ENCODE measurements at places on chromosomes 2 and 18. TPM values are rescaled to one million over a fixed set of nuclear protein-coding genes. Genes with fewer than 3 reads are reported as not detected.

Gene UGT1A10
- total RNA-seq, result not detected

Gene AMER3
- total RNA-seq, result not detected

Gene TXNDC2
- total RNA-seq, result not detected

Gene ROCK1
- 66.5 TPM for total RNA-seq

Gene AP1S3
- total RNA-seq, result 15.4 TPM

Gene C2orf68
- total RNA-seq, result 26.7 TPM

Gene ITM2C
- total RNA-seq, result 58.6 TPM

Gene ERICH2
- not detected for total RNA-seq

GRCh38 chr2:4404363-4404762 is 701.0 kb downstream of the DCDC2C start:
- no peaks in the 10 kb centered on the region for H3K27me3 ChIP-seq
- no peaks in the 10 kb centered on the region for H3K36me3 ChIP-seq
- no peak for DNase-seq
- H3K4me1 ChIP-seq, result no peaks in the 10 kb centered on the region
- no peak overlapping the region for H3K27ac ChIP-seq
- H3K4me3 ChIP-seq, result no peak overlapping the region

- H3K4me1 ChIP-seq, result peaks cover 11% of the 10 kb centered on the region
- peak; percentile 67 for DNase-seq
- H3K36me3 ChIP-seq, result no peaks in the 10 kb centered on the region
- peaks cover 37% of the 10 kb centered on the region for H3K27me3 ChIP-seq
Measured at GRCh38 chr2:231925303-231926179, 655 bp downstream of the NPPC start.

- H3K27me3 ChIP-seq, result no peaks in the 10 kb centered on the region
- H3K36me3 ChIP-seq, result no peaks in the 10 kb centered on the region
- no peak overlapping the region for H3K27ac ChIP-seq
- DNase-seq, result no peak
Measured at GRCh38 chr2:173762221-173762620, 203.0 kb downstream of the SP3 start.

GRCh38 chr2:222241128-222241870 is 57.5 kb downstream of the PAX3 start:
- H3K27ac ChIP-seq, result no peak overlapping the region
- H3K36me3 ChIP-seq, result no peaks in the 10 kb centered on the region
- no peaks in the 10 kb centered on the region for H3K4me1 ChIP-seq
- no peak for DNase-seq
- H3K27me3 ChIP-seq, result no peaks in the 10 kb centered on the region

- no peaks in the 10 kb centered on the region for H3K27me3 ChIP-seq
- H3K27ac ChIP-seq, result no peak overlapping the region
- DNase-seq, result no peak
- no peaks in the 10 kb centered on the region for H3K36me3 ChIP-seq
- no peaks in the 10 kb centered on the region for H3K4me1 ChIP-seq
Measured at GRCh38 chr18:6389005-6389404, 25.7 kb downstream of the L3MBTL4 start.

DNA sequence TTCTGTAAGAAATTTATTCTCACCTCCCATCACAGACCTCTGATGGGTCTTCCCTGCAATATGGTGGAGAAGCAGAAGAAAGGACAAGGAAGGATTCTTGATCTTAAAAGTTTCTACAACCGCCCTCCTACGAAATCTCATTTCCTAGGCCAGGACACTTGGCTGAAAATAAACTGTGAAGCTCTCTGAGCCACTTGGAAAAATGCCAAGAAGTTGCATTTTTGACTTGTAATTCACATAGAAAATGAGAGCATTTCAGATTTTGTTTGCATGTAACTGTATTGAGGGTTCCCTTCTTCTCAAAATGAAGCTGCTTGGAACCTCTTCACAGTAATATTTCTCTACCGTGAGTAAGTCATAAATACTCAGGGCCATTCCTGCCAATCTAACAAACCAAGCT is 458.3 kb upstream of the SLC14A2 start:
- no peak overlapping the region for H3K27ac ChIP-seq
- H3K36me3 ChIP-seq, result no peaks in the 10 kb centered on the region
- no peak for DNase-seq
- no peaks in the 10 kb centered on the region for H3K27me3 ChIP-seq

DNA sequence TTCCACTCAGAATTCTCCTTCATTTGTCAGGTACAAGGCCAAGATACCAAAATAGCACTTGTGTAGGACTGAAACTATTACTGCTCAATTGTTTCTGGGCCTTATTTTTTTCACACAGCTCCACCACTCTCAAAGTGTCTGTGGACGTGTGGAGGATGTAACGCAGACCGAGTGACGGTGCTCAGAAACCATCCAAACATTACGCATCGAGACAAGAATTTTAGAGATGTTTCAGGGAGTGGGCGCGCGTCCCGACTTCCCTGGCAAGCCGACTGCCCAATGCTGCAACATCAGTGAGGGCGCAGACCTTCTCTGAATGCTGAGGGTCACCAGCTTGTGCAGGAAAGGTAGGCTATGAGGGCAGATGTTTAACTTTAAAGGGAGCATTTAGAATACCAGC is 108.4 kb downstream of the GATA6 start:
- no peak overlapping the region for H3K27ac ChIP-seq
- DNase-seq, result no peak
- no peaks in the 10 kb centered on the region for H3K27me3 ChIP-seq
- no peaks in the 10 kb centered on the region for H3K36me3 ChIP-seq

- no peak overlapping the region for H3K4me3 ChIP-seq
- no peak for DNase-seq
- H3K36me3 ChIP-seq, result peaks cover 15% of the 10 kb centered on the region
- H3K27ac ChIP-seq, result no peak overlapping the region
- H3K4me1 ChIP-seq, result no peaks in the 10 kb centered on the region
Measured at GRCh38 chr2:171056307-171056706, 104.4 kb downstream of the TLK1 start.

All from CD8-positive, alpha-beta memory T cell (primary cell).